Stimulated activated CD4-positive, alpha-beta T cell treated with anti-CD3 and anti-CD28 coated beads, Interleukin-12 subunit alpha, Interleukin-12 subunit beta, amount 100 ng/mL, for 4 hours (primary cell): ENCODE measurements at places on chromosomes 4 and X.

GRCh38 chr4:112516066-112516470 is at the start of gene NEUROG2:
TSS of gene NEUROG2 (minus strand) at chr4:112516180. CDS start at chr4:112515475, 705 bp downstream.
- DNase-seq: no peak

DNA sequence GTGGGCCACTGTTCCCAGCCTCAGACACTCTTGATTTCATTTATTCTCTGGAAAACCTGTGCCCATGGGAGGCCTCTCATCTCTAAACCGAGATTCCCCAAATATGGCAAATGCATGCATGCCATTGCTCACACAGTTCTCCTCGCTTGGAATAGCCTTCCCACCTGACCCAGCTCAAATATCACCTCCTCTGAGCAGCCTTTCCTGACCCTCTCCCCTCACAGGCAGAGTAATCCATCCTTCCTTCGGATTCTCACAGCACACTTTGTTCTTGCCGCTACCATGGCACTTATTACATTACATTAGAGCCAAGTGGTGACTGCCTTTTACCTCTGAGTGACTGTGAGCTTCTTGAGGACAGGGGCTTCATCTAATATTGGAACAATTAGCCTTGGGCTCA is 209.5 kb downstream of the HS6ST2 start:
- no peak for DNase-seq

- no peak for DNase-seq
Observed at GRCh38 chr4:117324851-117325491, 239.6 kb upstream of the TRAM1L1 start.

- DNase-seq: no peak
Observed at GRCh38 chr4:102522031-102522440, 20.9 kb downstream of the NFKB1 start.

- DNase-seq: no peak
Observed at GRCh38 chr4:107996949-107997788, 7.5 kb downstream of the HADH start.

GRCh38 chr4:145884775-145885174 is 53.8 kb downstream of the ZNF827 start:
- no peak for DNase-seq

DNA sequence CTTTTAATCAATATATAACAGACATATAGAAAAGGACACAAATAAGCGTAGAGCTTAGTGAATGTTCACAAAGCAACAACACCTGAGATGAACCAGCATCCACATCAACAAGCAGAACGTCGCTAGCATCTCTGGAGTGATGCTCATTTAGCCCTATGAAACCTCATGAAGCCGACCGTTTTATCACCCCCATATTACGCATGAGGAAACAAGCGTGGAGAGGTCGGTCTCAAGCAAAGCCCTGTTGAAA is 524 bp upstream of the RPS3A start:
- DNase-seq: no peak

GRCh38 chrX:143661286-143661685 is 25.4 kb upstream of the SLITRK4 start:
- no peak for DNase-seq

DNA sequence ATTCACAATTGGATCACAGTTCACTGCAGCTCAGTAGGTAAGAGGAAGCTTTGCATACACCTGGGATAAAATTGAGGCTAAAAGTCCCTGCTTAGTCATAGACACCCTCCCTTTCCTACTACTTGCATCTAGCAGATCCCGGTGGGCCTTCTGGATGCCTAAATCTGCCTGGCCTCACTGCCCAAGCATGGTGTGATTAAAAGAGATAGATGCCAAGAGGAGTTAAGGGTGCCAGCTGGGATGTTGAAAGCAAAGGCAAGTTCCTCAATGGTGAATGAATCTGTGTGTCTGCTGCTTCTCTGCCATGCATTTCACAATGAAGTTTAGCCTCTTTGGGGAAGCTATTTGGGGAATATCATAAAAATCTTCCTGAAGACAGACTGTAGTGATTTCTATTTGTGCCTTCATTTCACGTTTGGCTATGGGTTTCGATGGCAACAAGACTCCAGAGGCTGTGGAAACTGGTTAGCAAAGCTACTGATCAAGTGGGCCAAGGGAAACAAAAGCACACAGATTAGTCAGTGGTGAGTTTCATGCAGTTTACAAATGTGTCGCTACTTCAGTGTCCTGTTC is 534.0 kb downstream of the ANKRD50 start:
- DNase-seq: no peak

- no peak for DNase-seq
Observed at GRCh38 chr4:86755388-86755787, 93.8 kb downstream of the SLC10A6 start.

DNA sequence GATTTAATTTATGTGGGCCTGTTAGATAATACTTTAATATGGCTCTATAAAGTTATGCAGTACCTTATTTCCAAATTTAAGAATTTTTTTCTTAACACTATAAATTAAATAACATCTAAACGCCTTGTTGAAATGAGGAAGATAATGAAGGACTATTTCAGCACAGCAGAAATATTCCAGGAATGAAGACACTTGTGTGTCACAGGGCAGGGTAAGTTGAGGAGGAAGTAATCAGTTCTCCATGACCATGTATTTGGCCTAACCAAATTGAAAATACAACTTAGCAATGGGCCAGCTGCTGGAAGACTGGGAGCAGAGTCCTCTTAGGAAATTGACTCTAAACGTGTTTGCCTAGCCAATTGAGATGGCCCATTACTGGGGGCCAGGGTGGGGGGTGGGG is 16.9 kb downstream of the CXCL3 start:
- no peak for DNase-seq

- no peak for DNase-seq
Observed at GRCh38 chrX:55867181-55867651, 149.7 kb downstream of the RRAGB start.

DNA sequence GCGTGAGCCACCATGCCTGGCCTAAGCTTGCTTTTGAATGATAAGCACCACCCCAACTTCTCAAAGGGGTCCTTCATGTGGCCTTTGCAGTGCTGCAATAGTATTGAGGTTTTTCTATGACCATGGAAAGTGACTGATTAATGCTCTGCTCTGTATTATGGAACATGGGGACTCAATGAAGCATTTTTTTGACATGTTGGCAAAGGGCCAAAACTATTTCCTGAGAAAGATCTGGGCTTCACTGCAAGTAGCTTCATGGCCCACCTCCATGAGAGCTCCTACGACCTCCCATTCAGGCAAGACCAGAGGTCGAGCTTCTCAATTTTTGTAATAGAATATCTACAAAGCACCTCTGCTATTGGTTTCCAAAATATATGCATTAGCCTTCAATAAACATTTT is 16.7 kb upstream of the SEPTIN6 start:
- DNase-seq: no peak

DNA sequence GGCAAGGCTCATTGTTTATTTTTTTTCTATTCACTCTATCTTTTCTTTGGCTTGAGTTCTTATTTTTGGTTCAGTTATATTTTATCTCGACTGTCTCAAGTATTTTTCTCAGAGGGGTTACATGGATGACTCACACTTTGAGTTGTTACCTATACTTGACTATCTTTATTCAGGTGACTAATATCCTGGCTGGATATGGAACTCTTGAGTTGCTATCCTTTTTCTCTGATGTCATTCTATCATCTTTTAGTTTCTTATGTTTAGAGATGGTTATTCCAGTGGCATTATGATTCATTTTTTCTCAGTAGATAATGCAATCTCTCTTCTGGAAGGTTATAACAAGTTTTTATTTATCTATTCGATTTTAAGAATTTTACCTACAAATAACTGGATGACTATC is 117.9 kb downstream of the COX18 start:
- no peak for DNase-seq

GRCh38 chr4:1717129-1718094 is 3.7 kb downstream of the TMEM129 start:
- no peak for DNase-seq

GRCh38 chr4:185134307-185134869 is 8.7 kb upstream of the SLC25A4 start:
- DNase-seq: no peak

- DNase-seq: no peak
Observed at GRCh38 chr4:5678977-5679376, 29.4 kb downstream of the EVC2 start.
